Regular cardiac myocyte (primary cell): ENCODE measurements at places on chromosomes 4 and X. TPM values are rescaled to one million over a fixed set of nuclear protein-coding genes. Genes with fewer than 3 reads are reported as not detected.

Gene GDPD2
- under 0.01 TPM in 1 of 2 replicates, not detected in the other for total RNA-seq

Gene ADH1B
- total RNA-seq, result 0.38 and 0.85 TPM in 2 replicates

Gene ARHGAP36
- not detected in 2 replicates for total RNA-seq

Gene ATOH1
- not detected in 2 replicates for total RNA-seq

Gene RTL5
- total RNA-seq, result 2.0 and 3.3 TPM in 2 replicates

Gene WDR17
- total RNA-seq, result 0.58 and 1.7 TPM in 2 replicates

Gene SPANXC
- total RNA-seq, result not detected in 2 replicates

Gene SLC25A31
- total RNA-seq, result under 0.01 TPM in 1 of 2 replicates, not detected in the other

Gene PHEX
- total RNA-seq, result under 0.01 TPM in 2 replicates

Gene GAGE2A
- not detected in 2 replicates for total RNA-seq

Gene TRIM60
- total RNA-seq, result not detected in 2 replicates

Gene SPIN2A
- 0.28 and 0.38 TPM in 2 replicates for total RNA-seq

Gene VSIG1
- under 0.01 TPM in 2 replicates for total RNA-seq

Gene RIPPLY1
- not detected in 2 replicates for total RNA-seq

Gene TBX22
- not detected in 2 replicates for total RNA-seq

Gene ZBTB33
- total RNA-seq, result 9.6 and 10.2 TPM in 2 replicates

Gene SPATA4
- total RNA-seq, result 0.19 and 0.28 TPM in 2 replicates

Gene GPR119
- total RNA-seq, result not detected in 2 replicates

Gene RBMXL3
- total RNA-seq, result not detected in 2 replicates

Gene ETDA
- not detected in 2 replicates for total RNA-seq

Gene RHOXF2
- not detected in 2 replicates for total RNA-seq

Gene TLR10
- total RNA-seq, result under 0.01 TPM in 1 of 2 replicates, not detected in the other

Gene FAM47A
- total RNA-seq, result not detected in 2 replicates

Gene BMX
- total RNA-seq, result 0.38 and 0.56 TPM in 2 replicates

Gene PDGFC
- total RNA-seq, result 53.3 and 67.9 TPM in 2 replicates

Gene GABRB1
- 0.28 and 3.1 TPM in 2 replicates for total RNA-seq

Gene NSUN7
- under 0.01 TPM in 1 of 2 replicates, not detected in the other for total RNA-seq

Gene ELOVL6
- 6.2 and 19.4 TPM in 2 replicates for total RNA-seq

Gene PALLD
- total RNA-seq, result 100 and 108 TPM in 2 replicates

Gene SLC10A7
- 8.2 and 10.7 TPM in 2 replicates for total RNA-seq

Gene GC
- not detected in 2 replicates for total RNA-seq

Gene ANKRD17
- 48.3 and 54.4 TPM in 2 replicates for total RNA-seq

Gene GPR50
- not detected in 2 replicates for total RNA-seq

Gene SLC6A8
- total RNA-seq, result 2.3 and 13.0 TPM in 2 replicates
